NCI-H1417 treated with DMSO at 0.1 percent for 48 hours (cell line): ENCODE measurements at places on chromosomes 4 and X.

DNA sequence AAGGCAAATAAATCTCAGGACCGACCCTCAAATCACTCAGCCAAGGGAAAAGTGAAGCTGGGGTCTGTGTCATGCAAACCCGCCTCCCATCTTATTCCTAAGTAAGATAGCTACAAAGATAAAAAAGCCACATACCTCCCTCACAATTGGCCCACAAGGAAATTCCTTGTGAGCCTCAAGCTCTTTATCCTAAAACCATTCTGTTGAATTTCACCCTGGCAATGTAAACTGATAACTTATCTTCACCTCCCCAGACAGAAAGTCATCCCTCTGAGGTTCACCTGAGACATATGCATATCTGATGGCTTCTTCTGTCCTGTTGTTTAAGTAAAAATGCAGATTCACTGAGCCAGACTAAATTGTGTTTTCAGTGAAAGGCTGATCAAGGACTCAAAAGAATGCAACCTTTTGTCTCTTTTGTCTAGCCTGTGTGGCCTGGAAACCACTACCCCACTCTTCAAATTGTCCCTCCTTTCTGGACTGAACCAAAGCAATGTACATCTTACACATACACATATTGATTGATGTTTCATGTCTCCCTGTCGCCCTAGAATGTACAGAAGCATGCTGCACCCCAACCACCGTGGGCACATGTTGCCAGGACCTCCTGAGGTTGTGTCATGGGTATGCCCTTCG lies 91.3 kb downstream of the MFAP3L start:
- no peak for DNase-seq

- no peak for DNase-seq
Measured at GRCh38 chrX:100512471-100512870, 72.3 kb upstream of the TNMD start.

DNA sequence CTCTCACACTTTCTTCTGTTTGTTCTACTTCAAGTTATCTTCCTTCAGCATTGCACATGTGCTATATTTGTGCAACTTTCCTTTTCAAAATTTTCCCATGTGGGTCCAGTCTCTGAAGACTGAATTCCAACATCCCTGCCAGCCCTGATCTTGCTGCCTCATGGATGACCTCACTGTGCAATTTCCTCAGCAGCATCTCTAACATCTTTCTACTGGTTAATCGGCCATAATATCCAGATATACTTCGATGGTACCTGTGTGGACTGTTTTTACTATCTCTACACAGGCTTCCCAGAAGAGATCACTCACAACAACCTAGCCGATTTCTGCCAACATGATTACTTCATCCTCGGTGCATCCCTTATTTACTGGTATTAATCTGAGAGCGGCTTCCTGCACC lies 41.5 kb downstream of the GPM6A start:
- no peak for DNase-seq

GRCh38 chrX:78931814-78932213 lies 13.4 kb upstream of the P2RY10 start:
- DNase-seq = no peak

- DNase-seq = peak; percentile 41
Measured at GRCh38 chr4:112327965-112328733, 31.0 kb downstream of the ALPK1 start.

DNA sequence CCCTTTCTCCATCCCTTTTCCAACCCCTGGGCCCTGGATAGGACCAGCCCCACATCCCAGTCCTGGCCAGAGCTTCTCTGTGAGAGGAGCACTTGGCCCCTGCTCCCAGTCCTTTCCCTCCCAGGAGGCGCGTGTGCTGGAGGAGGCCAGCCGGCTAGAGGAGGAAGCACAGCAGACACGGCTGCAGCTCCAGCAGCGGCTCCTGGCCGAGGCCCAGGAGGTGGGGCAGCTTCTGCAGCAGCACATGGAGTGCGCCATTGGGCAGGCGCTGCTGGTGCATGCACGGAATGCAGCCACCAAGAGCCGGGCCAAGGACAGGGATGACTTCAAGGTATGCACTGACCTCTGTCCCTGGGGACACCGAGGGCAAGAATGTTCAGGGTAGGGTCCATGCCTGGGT lies 87.5 kb downstream of the EVC start:
- DNase-seq = no peak

- DNase-seq = no peak
Measured at GRCh38 chr4:107068116-107068515, 32.0 kb upstream of the DKK2 start.

DNA sequence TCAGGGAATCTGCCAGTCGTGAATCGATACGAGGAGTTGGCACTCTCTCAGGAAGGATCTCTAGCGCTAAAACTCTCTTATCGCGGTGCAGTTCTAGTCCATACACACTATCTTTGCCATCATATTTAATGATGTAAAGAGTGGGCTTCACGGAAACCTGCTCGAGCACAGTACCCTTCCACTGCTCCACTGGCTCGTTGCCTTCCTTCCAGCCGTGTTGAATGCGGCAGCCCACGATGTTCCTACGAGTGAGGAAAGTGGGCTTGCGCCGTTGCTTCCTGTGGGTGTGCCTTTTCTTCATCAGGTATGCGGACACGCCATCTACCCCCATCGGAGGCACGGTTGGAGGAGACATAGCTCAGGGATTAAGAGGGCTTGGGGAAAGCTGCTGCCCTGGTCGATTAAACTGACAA lies 661 bp downstream of the SPIN4 start:
- no peak for DNase-seq

- no peak for DNase-seq
Measured at GRCh38 chrX:24526616-24527015, 61.5 kb downstream of the PDK3 start.

GRCh38 chrX:1418901-1419544 lies 27.1 kb upstream of the SLC25A6 start:
- no peak for DNase-seq

DNA sequence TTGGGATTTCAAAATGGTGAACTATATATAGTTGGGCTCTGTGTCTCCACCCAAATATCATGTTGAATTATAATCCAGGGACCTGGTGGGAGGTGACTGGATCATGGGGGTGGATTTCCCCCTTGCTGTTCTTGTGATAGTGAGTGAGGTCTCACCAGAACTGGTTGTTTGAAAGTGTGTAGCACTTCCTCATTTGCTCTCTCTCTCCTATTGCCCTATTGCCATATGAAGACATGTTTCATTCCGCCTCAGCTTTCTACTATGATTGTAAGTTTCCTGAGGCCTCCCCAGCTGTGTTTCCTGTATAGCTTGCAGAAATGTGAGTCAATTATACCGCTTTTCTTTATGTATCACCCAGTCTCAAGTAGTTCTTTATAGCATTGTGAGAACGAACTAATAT lies 545.6 kb downstream of the TRAM1L1 start:
- no peak for DNase-seq

DNA sequence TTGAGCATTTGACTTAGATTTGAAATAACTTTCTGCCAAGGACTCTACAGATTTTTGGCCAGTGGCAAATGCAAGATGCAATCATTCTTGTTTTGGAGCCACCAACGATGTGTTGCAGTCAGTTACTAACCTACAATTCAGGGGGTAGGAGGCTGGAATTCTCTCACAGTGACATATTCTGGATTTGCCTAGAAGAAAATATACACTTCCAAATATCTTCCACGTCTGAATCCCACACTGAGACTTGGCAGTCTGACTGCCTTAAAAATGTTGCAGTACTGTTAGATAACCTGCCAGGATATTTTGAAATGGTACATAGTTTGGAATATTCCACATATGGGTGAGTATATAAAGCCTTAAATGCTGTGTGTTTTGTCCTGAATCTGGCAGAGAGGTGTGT lies 27.6 kb upstream of the AGTR2 start:
- no peak for DNase-seq

GRCh38 chrX:16469870-16470269 lies 180.1 kb upstream of the S100G start:
- DNase-seq = no peak

- no peak for DNase-seq
Measured at GRCh38 chrX:154505734-154506133, 10.3 kb downstream of the FAM3A start.

GRCh38 chr4:8696369-8697127 lies 104.0 kb downstream of the CPZ start:
- no peak for DNase-seq

DNA sequence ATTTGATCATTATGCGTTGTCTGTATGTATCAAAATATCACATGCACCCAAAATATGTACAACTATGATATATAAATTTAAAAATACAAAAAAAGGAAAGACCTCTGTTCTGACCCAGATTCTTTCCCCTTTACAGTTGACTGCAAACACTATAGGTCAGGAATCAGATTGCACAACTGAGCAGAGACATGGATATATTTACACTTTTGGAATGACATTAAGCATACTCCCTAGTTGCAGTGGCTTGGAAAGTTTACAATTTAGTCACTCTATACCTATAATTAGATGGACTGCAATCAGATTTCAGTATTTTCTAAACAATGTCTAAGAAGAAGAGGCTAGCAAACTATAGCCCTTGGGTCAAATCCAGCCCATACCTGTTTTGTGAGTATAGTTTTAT lies 98.5 kb upstream of the INPP4B start:
- DNase-seq = no peak

DNA sequence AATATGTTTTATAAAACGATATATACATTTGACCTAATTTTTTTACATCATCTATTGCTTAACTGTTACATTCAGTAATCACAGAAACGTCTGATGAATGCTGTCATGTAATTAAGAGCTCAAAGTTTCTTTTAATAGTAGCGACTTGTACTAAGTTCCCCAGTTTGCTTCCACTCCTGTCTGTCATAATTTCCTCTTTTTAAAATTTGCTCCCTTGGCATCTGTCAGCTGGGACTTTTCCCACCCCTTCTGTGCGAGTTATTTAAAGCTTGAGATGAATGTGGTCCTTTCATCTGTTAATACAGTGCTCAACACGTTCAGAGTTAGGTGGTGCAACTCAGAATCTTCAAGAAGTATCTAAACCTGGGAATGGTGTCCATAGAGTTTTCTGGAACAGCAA lies 1.2 kb downstream of the RAP1GDS1 start:
- no peak for DNase-seq

DNA sequence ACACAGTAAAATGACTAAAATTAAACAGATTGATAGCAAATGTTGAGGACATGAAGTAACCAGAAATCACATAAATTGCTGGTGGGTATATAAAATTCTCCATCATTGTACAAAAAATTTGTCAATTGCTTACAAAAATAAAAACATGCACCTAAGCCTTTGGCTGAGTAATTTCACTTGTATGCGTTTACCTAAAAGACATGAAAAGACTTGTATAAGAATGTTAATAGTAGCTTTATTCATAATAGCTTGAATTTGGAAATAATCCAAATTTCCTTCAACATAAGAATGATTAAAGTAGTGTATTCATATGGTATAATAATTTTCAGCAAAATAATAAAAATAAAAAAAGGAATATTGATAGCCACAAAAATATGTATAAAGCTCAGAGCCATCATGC lies 37.7 kb downstream of the PDHA2 start:
- DNase-seq = no peak

DNA sequence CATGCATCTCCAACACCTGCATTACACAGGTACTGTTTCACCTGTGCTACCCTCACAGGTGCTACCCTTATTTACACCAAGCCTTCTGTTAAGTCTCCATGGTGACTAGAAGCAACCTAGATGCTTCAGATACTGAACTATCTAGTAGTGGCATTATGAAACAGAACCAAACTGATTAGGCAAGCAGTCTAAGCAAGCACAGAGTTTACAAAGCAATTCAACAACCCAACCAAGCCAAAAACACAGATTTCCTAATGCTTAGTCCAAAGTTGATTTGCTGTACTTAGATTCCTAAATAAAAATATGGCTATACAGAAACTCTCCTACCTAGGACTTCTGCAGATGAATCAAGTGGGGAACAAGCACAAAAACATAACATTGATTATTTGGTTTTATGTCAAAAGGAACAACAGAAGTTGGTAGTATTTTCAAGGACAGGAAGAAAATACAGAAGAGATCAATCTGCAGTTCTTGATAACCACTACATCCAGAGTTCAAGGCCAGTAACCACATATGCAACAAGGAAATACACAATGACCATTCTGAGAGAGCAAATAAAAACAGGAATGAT lies 3.2 kb downstream of the TAPT1 start:
- no peak for DNase-seq
